ENCODE measurements at places on chromosomes 2 and 18.

DNA sequence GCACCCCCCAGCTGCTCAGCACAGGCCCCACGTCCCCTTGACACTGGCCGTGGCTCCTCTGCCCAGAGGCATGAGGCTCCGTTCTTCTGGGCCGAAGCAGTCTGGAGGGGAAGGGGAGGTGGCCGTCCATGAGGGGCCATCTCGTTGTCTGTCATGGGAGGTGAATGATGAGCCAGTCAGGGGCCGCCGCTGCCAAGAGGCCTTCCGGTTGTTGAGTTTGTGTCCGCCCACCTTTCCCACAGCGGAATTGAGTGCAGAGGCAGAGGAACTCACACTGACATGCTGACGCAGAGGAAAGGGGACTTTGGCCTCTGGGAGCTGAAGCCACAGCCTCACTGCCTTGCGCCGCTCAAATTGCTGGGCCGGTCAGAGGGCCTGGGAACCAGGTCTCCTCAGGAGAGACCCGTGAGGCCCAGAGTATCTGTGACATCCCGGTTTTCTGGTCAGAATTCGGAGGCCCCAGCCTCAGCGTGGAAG lies 268.4 kb downstream of the ATAD2B start:
- no peak for DNase-seq

- DNase-seq: no peak
These were observed 35.2 kb downstream of the SKA1 start for GRCh38 chr18:50410008-50410407.

DNA sequence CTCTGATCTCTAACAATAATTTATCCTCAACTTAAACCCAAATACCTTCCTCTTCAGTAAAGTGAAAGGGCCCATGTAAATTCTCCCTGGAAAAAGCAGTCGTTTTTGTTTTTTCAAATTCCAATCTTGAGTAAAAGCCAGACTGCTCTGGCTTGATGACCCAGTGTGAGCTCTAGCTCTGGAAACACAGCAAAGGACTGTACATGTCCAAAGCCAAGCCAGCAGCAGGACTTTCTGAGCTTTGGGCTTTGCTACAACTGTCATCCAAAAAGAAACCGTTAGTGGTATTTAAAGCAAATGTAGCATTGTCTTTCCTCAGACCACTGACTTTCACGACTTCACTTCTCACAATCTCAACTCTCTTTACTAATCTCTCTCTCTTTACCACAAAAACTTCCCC lies 25.4 kb downstream of the SH3YL1 start:
- no peak for DNase-seq

GRCh38 chr18:13501891-13502290 lies 224.5 kb downstream of the FAM210A start:
- DNase-seq: no peak

- no peak for DNase-seq
These were observed 108.7 kb downstream of the EN1 start for GRCh38 chr2:118738524-118739308.

GRCh38 chr2:221635949-221636348 lies 63.8 kb upstream of the EPHA4 start:
- DNase-seq: peak; percentile 2

DNA sequence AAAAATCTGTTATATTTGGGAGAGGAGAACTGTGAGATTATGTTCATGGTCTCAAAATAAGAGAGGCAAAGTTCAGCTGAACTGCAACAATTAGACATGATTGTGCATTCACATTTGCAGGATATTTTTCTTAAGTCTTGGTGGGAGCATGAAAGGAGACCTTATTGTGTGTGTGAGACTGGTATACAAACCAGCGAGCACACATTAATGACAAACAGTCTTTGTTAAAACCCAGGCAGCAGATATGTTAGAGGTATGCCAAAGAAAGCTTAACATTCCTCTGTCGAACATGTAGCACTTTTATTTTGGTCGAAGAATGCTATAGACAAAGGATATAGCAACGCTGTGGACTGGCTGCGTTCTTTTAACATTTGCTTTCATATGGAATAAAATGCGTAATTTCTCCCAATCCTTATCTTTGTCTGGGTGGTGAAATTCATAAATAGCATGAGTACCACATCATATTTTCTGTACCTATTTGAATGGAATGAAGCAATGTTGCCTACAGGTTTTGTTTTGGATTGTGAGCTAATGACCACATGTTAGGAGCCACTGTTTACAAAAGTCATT lies 88.4 kb downstream of the ICOS start:
- DNase-seq: no peak

- DNase-seq: no peak
These were observed 1.0 kb upstream of the ZEB2 start for GRCh38 chr2:144520756-144521487.

- DNase-seq: no peak
These were observed 142.6 kb downstream of the RAPGEF4 start for GRCh38 chr2:172878260-172878659.

DNA sequence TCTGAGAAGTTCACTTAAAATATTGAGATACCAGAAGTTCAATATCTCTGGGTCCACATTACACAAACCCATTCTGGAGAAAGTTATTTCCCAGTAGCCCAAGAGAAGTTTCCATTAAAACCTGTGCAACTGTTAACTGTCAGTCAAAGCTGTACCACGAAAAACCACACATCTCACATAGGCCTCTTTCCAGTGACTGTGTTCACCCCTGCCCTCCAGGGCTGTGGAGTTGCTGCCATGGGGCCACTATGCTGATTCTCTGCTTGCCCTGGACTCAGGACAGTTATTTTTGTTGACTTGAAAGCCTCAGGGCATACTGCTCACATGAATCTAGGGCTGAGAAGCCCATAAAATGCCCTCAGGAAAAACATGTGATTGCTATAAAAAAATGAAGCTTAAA lies 153.8 kb downstream of the PIEZO2 start:
- DNase-seq: no peak

- no peak for DNase-seq
These were observed 194.0 kb downstream of the VWC2L start for GRCh38 chr2:214604861-214605260.

DNA sequence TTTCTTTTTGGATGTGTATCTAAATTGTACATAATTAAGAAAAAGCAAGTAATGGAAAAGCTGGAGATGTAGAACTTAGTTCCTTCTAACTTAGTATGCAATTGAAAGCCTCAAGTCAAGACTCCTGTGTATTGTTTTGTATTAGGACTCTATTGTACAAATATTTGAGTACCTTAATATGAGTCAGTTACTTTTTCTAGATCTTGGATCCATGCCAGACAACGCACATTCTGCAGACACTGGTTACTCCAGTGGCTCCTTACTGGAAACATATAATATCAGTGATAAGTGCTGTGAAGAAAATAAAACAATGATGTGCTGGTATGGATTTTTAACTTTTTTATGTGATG lies 1.5 kb downstream of the SLC39A10 start:
- DNase-seq: no peak

GRCh38 chr2:21746499-21746898 lies 622.7 kb downstream of the TDRD15 start:
- no peak for DNase-seq

- no peak for DNase-seq
These were observed 15.7 kb downstream of the GPR35 start for GRCh38 chr2:240640939-240641338.

- DNase-seq: no peak
These were observed 154.4 kb upstream of the SALL3 start for GRCh38 chr18:78825168-78825567.

DNA sequence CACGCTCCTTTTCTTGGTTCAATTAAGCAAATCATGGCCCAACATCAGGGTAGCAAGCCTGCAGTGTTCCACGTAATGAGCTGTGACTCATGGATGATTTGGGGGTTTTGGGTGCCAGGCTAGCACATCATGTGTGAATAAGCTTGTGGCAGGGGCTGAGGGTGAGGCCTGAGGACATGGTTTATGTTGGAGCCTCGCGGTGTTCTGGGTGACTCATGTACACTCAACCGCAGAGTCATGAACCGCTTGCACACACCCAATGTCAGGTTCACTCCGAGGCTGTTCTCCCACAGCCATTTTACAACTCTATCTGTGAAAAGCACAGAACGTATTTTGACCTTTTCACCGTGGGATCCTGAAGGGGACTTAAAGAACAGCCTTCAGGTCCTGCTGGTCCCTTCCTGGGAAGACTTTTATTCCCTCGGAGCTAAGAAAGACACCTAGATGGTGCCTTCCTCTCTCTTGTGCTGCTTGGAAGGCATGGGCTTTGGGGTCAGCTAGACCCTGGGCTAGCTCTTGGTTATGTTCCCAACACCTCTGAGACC lies 139.9 kb upstream of the ZEB2 start:
- no peak for DNase-seq

DNA sequence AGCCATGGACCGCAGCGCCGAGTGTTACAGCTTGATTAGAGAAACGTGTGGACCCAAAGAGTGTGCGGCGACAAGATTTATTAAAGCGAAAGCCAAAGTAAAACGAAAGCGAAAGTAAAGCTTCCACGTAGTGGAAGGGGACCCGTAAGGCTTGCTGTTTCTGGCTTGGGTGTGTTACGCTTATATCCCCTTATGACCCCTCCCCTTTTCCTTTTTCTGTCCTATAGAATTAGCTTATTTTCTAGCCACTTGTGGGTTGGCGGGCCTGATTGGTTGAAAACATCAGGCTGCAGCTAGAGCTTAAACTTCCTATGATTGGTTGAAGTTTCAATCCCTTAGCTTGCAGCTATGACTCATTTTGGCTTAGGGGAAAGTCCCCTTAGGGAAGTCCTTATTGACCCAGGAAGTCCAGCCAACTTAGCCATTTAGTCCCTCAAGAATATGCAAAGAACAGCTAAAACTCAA lies 969.7 kb downstream of the DCDC2C start:
- DNase-seq: no peak

DNA sequence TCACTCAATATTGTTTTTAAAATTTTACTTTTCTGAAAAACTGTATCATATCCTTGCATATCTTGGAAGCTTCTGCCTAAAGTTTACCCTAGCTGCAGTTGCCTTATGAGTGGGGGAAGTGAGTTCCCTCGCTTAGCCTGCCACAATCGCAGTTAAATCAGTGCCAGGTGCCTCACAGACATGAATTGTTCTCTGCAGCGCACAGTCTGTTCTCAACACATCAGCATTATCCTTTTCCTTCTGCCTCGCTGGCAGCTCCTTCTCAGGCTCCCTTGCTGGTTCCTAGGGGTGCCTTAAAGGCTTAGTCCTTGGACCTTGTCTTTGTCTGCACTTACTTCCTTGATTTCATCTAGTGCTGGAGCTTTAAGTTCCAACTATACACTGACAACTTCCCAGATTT lies 132.8 kb downstream of the TTC27 start:
- no peak for DNase-seq

GRCh38 chr18:3604498-3605408 lies 154.8 kb downstream of the TGIF1 start:
- no peak for DNase-seq

DNA sequence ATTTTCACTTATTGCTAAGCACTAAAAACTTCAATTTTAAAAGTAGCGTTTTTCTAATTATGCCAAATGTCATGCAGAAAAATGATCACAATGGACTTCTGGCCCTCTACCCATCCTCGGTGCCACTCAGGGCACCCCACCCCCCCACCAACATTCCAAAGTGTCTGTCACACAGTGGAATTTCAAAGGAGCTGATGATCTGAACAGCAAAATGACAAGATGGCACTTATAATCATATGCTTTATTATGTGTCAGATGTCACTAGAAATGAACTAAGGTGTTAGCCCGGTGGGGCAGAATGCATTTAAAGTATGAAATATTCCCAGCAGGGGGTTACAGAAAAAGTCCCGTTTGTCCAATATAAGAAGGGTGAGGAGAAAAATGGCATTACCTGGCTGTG lies 360.7 kb upstream of the RAB12 start:
- no peak for DNase-seq

- no peak for DNase-seq
These were observed 788.3 kb upstream of the SALL3 start for GRCh38 chr18:78191276-78191675.

DNA sequence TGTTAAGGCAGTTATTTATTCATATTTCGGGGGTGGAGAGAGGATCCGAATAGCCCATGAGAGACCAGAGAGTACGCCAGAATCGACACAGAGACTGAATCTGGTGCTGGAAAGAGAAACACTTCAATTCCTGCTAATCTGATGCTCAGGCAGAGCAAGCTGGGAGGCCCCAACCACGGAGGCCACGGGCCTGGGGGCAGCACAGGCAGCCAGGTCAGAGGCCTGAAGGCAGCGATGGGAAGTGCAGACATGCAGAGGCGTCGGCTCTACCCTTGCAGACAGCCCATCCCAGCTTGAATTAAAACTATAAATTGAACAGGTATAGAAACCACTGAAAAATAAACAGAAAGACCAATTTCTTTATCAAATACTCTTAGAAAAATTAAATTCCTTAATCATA lies 50.6 kb downstream of the PXDN start:
- DNase-seq: no peak

- DNase-seq: no peak
These were observed 158.6 kb upstream of the HS6ST1 start for GRCh38 chr2:128477026-128477820.

- peak; percentile 17 for DNase-seq
These were observed 214.7 kb upstream of the LYPD1 start for GRCh38 chr2:132884705-132885104.

DNA sequence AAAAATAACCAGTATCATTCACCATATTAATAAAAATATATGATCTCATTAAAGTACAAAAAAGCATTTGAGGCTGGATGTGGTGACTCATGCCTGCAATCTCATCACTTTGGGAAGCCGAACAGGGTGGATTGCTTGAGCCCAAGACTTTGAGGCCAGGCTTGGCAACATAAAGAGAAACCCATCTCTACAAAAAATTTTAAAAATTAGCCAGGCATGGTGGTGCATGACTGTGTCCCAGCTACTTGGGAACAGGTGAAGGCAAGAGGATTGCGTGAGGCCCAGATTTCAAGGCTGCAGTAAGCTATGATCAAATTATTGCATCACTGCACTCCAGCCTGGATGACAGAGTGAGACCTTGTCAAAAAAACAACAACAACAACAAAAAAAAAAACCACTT lies 75.9 kb downstream of the RAD51AP2 start:
- no peak for DNase-seq

GRCh38 chr2:187504312-187504921 lies 49.8 kb downstream of the TFPI start:
- no peak for DNase-seq

- no peak for DNase-seq
These were observed 8.3 kb upstream of the KLF11 start for GRCh38 chr2:10035053-10035422.

GRCh38 chr2:173094731-173095130 lies 19.1 kb downstream of the MAP3K20 start:
- no peak for DNase-seq

- DNase-seq: no peak
These were observed 332.8 kb upstream of the UBE2E3 start for GRCh38 chr2:180647621-180648020.

- no peak for DNase-seq
These were observed 27.7 kb downstream of the SH3BP4 start for GRCh38 chr2:234979204-234980167.

GRCh38 chr2:128280158-128280871 lies 38.4 kb downstream of the HS6ST1 start:
- DNase-seq: no peak

DNA sequence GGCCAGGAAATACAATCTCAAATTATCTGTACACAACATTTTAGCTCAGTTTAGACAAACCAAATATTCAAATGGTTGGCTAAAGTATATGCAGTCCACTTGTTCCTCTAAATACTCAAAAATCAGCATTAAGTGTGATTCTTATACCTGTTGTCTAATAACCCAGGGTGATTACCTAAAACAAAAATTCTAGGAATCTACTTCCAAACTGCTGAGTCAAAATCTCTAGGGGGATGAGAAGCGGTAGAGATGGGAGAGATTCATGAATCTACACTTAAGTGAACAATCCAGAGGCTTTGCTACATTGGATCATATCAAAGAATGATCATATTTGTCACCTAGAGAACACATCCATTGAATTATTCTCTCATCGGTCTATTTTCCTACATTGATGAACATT lies 420.9 kb upstream of the PKDCC start:
- DNase-seq: no peak
